ENCODE measurements at places on chromosomes 4 and X.

GRCh38 chr4:113996599-113997177 lies 17.2 kb upstream of the ARSJ start:
- no peak for DNase-seq

- DNase-seq = no peak
These were observed 224.4 kb upstream of the GPC4 start for GRCh38 chrX:133639726-133640125.

- DNase-seq = no peak
These were observed 53.0 kb downstream of the ARSF start for GRCh38 chrX:3094261-3094660.

DNA sequence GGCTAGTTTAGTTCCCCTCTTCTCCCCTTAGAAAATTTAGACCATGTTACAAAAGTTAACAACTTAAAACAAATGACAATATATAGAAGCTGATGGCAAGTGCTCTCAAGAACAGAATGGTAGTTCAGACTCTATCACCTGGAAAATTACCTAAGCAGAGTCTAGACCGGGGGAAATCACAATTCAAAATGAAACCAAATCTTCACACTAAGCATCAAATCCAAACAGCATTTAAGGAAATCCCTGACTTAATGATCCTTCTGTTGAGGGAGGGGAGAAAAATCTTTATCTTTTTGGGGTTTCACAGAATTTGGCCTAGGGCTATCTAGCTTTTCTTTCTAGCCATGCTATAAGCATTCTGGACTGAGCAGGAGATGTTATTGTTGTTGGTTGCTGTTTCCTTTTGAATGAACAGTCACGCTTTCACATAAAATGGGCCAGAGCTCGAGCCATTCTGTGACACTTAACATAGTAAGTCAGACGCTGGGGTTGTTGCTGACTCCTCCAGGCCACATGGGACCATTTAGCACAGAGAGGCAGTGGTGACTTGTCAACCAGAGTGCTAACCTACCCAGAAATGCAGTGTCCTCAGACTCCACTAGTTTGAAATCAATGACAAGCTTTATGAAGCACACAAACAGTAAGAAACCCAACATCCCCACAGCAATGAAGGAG lies 16.0 kb upstream of the LSM6 start:
- no peak for DNase-seq

DNA sequence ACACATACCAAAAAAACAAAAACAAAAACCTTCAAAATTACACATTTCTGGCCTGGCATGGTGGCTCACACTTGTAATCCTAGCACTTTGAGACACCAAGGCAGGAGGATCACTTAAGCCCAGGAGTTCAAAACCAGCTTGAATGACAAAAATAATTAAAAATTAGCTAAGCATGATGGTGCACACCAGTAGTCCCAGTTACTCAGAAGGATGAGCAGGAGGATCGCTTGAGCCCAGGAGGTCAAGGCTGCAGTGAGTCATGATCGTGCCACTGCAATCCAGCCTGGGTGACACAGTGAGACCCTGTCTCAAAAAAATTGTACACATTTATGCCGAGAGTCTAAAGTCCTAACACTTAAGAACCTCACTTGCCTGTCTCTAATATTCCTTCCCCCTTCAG lies 18.3 kb downstream of the SLC39A8 start:
- DNase-seq = no peak

DNA sequence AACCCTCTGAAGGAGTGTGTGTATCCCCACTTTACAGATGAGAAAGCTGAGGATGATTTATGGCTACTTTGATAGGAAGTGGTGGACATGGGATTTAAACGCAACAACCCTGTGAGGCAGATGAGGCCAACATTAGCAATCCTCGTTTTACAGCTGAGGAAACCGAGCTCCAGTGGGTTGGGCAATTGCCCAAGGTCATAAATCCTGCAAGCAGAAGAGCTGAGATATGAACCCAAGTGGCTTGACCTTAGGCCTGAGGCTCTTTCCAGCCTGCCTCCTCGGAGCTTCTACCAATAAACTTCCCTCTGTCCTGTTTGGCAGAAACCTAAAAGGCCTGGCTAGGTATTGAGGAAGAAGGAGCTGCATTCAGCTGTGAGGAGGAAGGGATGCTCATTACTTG lies 185.5 kb upstream of the RBPJ start:
- no peak for DNase-seq

Data from erythroblast (primary cell).